A673 (cell line): ENCODE measurements at places on chromosomes 11 and 22.

DNA sequence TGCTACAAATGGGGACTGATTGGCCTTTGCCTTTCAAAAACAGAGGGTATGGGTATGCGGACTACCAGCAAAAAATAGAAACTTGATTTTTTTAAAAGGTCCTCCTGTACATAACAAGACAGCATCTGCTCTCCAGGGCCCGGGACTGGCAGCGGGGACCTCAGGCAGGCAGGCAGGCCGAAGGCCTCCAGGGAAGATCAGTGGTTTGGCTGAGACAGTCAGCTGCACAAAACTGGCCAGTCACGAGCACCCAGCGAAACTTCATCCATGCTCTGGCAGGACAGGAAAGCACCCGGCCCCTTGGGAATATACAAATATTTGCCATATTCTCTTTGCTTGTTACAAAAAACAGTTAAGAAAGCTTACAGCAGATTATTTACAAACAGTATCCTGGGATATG, 11.0 kb downstream of the RPL27A start:
- DNase-seq: no peak

- no peak for DNase-seq
These were observed 4.6 kb downstream of the B4GALNT4 start for GRCh38 chr11:373716-374551.

GRCh38 chr11:31509051-31509428, 382 bp downstream of the IMMP1L start:
- no peak for DNase-seq

- no peak for DNase-seq
These were observed 40.0 kb upstream of the PRDM11 start for GRCh38 chr11:45106440-45106839.
